ENCODE measurements at places on chromosomes 4 and X.

DNA sequence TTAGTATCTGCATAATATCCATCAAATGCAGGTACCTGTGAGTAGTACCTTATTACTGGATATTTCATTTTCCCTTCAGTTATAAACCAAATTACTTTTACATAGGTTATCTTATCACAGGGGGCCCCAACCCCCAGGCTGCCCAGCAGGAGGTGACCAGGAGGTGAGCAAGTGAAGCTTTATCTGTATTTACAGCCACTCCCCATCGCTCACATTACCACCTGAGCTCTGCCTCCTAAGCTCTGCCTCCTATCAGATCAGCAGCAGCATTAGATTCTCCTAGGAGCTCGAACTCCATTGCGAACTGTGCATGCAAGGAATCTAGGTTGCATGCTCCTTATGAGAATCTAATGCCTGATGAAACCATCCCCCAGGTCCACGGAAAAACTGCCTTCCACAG, 6.3 kb downstream of the PRSS12 start:
- DNase-seq = no peak

GRCh38 chrX:2566055-2566454, 65.3 kb upstream of the DHRSX start:
- DNase-seq = no peak

DNA sequence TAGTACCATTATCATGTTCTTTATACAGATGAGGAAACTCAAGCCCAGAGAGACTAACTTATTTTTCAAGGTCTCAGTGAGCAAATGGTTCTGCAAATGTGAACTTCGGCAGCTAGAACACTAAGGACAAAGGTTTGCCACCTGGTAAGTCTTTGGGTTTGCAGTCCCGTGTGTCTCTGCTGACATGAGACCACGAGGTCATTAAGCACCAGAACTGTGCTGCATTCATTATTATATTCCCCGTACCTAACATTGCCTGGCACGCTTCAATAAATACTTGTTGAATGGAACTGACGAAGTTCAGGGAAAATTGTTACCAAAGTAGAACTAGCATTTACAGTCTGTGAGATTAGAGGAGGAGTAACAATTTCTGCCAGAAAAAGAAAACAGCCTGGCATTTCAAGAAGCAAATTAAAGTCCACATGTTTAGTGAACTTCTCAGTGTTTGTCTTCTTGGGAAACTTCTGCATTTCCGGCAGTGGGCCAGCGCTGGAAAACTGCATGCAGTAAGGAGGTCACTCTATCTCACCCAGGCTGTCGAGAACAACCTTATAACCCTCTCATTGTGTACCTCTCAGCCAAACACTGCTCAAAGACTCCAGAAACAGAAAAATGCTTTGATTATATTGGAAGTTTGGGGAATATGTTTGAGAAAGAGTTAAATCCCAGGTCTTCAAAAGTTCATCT, 67.4 kb upstream of the CPEB2 start:
- no peak for DNase-seq

GRCh38 chrX:115525486-115525885, 35.5 kb upstream of the PLS3 start:
- no peak for DNase-seq

GRCh38 chrX:110331444-110332030, 13.7 kb upstream of the AMMECR1 start:
- DNase-seq = no peak

- DNase-seq = no peak
Observed at GRCh38 chr4:26804925-26805324, 55.7 kb upstream of the STIM2 start.

DNA sequence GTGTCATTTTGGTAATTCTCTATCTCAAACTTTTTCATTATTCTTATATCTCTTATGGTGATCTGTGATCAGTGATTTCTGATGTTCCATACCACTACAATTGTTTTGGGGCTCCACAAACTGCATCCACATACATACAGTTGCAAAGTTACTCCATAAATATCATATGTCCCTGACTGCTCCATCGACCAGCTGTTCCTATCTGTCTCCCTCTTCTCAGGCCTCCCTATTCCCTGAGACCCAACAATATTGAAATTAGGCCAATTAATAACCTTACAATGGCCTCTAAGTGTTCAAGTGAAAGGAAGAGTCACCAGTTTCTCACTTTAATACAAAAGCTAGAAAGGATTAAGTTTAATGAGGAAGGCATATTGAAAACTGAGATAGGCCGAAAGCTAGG, 108.7 kb downstream of the ANAPC10 start:
- DNase-seq = no peak

DNA sequence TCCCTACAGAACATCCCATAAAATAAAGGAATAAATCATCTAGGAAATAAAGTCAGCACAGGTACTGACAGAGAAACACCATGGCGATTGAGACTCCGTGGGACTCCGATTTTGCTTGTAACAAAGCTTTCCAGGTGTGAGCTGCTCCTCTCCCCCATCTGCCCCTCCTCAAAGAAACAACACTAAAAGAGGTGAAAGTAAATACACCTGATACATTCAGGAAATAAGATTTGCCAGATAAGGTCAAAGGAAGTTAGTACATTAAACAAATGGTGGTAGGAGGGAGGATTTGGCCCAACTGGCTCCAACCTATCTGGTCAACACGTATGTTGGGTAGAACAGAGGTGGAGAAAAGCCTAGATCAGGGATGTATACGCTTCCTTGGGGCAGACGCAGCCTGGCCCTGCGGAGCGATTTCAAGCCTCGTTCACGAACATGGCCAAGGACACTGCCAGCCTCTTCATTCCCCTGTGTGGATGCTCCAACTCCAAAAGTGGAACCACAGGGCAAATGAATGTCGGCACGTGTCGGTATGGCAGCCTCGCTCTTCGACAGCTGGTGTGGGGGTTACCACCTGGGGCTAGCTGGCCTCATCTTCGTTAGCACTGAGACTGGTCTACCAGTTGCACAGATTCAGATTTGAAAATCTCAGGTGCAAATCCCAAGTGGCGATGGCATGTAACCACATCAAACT, 162.5 kb downstream of the AFAP1 start:
- no peak for DNase-seq

DNA sequence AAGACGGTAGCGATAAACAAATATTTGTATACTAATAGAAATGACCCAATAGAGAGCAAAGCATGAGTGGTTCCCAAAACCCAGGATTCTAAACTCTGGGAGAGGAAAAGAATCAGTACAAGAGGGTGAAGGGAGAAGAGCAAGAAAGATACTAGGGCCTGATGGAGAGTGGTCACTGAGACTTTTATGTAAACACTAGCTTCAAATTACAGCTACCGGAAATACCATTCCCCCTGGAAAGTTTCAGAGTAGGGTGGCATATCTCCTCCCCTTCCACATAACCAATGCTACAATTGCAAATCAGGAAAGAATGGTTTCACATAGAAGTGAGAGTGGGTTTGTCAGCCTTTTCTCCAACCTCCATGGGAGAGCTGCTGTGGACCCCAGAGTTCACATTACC, 77.1 kb downstream of the EIF4E start:
- no peak for DNase-seq

GRCh38 chrX:17380221-17380620, 5.2 kb downstream of the NHS start:
- DNase-seq = no peak

- no peak for DNase-seq
Observed at GRCh38 chr4:45280121-45280520, 553.8 kb upstream of the GNPDA2 start.

GRCh38 chrX:135652602-135653001, 60.8 kb upstream of the CT45A1 start:
- no peak for DNase-seq

- no peak for DNase-seq
Observed at GRCh38 chr4:162959046-162959445, 207.6 kb downstream of the NAF1 start.

- no peak for DNase-seq
Observed at GRCh38 chr4:116880625-116881024, 204.8 kb downstream of the TRAM1L1 start.

- no peak for DNase-seq
Observed at GRCh38 chr4:22055954-22056353, 107.4 kb upstream of the KCNIP4 start.

- no peak for DNase-seq
Observed at GRCh38 chr4:24988776-24989175, 42.0 kb downstream of the LGI2 start.

DNA sequence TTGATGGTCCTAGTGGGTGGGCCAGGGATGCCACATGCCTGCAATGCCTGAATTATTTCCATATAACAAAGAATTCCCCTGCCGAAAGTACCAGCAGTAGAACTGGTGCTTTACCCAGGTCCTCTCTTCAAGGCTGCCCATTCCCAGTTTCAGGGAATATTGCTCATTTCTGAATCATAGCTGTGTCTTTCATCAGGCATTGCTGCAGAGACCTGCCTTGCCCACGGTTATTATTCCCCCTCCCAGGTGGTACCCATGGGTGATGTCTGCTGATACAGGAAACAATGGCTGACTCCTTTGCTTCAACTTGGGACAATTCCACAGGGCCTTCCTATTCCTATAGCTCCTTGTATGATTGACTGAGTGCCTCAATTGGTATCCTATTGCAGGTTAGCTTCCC, 9.7 kb upstream of the IQCM start:
- no peak for DNase-seq

DNA sequence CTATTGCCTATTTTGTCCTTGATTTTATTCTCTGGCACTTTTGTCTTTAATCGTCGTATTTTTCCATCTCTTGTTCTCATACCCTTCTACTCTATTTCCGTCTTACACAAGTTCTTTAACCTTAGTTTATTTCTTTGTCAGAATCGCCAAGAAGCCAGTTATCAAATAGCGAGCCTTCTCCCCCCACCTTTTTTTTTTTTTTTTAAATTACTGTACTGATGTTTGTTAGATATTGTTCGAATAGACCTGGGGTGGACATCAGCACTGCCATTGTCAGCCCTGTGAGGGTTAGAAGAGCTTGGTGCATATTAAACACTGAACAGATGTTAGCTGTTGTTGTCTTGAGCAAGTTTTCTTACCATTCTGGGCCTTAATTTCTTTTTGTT, 1.2 kb downstream of the SPCS3 start:
- DNase-seq = no peak

- no peak for DNase-seq
Observed at GRCh38 chr4:145907390-145907789, 31.2 kb downstream of the ZNF827 start.

DNA sequence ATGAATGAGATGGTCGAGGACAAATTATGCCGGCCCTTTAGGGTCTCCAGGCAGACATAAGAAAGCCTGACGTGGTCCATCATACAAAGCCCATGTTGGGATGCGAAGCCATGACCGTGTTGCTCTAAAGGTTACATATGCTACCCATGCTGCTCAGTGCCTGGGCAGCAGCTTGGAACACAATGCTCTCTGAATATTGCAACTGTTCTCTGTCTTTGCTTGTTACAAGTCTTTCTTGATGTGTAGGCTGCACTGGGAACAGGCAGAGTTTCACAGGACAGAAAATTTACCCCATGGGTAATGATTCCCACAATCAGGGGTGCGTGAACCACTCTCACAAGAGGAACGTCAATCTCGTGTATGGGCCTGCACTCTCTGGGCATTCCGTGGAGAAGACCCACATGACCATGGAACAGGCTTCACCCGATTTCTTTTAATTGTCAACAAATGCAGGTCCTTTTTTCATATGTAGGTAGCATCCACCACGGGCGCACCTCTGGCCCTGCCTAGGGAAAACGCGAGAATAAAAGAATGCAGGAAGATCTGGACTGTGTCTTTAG, 66.3 kb downstream of the NBDY start:
- no peak for DNase-seq

- no peak for DNase-seq
Observed at GRCh38 chrX:40273356-40274050, 175.7 kb upstream of the BCOR start.

DNA sequence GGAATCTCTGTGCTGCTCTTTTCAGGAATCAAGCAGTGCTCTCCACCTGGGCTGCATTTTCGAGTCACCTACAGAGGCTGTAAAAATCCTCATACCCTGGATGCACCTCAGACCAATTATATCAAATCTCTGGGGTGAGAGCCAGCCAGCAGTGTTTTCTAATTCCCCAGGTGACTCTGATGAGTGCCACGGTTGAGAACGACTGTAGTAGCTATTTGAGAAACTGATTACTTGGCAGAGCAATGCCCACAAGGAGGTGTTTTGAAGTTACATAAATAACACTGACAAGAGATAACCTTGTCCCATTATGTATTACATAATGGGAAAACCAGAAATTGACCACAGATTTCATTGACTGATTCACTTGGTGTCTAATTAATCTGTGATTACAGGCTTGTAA, 46.8 kb downstream of the CLCN4 start:
- DNase-seq = no peak

GRCh38 chr4:31415629-31416028, 695.5 kb downstream of the PCDH7 start:
- DNase-seq = no peak

GRCh38 chr4:101954975-101955678, 164.6 kb downstream of the BANK1 start:
- DNase-seq = no peak

- DNase-seq = no peak
Observed at GRCh38 chr4:40144716-40145115, 52.1 kb upstream of the RHOH start.

DNA sequence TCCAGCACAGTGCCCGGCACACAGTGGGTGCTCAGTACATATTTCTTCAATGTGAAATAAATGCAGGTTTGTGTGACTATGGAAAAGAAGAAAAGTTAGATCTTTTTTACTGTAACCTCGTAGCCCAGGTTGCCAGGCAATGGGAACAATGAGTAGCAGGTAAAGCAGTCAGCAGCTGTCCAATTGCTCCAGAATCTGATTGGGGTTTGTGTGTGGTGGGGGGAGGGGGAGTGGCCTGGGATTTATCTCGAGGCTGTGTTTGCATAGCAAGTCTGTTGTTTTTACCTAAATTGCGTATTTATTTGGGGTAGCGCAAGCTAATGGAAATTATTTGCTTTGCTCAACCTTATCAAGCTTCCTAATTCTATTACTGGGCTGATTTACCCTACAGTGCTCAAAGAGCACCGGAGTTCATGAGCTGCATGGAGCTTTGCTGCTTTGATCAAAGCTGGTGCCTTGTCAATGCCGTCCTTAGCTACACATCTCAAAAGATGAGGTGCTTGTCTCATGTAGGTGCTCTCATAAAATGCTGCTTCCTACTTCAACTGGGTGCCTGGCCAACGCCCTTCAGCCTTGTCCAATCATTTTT, 145.0 kb upstream of the DGKK start:
- no peak for DNase-seq

GRCh38 chrX:153867671-153868070, 18.3 kb downstream of the L1CAM start:
- DNase-seq = no peak

- no peak for DNase-seq
Observed at GRCh38 chr4:165177725-165178666, 29.4 kb upstream of the KLHL2 start.

DNA sequence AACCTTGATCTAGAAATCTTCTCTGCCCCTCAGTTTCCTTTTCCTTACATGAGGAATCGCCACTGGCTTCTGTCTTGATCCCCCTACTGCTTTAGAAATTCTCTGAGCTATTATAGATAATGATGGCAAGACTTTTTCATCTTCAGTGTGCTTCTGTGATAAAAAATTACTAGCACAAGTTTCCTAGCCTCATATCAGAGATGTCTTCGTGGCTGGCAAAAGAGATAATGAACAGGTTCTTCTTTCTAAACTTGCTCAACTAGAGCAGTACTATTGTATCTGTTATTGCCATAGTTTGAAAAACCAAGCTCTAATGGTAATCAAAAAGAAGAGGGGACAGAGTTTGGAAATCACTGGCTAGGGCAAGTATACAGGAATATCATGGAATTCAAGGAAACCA, 4.1 kb upstream of the PDGFC start:
- no peak for DNase-seq
